SK-N-MC (cell line): ENCODE measurements at places on chromosomes 4 and X.

DNA sequence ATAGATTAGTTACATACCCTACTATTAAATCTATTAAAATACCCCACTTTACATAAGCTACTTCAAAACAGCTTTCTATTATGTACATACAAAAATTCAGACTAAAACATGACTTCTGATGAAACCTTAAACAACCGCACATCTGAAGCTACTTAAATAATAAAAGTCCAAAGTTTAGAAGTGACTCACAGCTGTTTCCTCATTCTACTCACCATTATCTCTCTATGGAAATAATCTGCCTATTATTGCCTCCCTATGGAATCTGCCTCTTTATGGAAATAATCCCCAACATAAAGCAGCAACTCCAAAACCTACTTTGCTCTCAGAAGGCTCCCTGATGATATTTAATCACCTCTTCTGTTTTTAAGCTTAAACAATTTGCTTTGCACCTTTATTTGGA, 15.7 kb upstream of the BANK1 start:
- peak; percentile 50 for DNase-seq

- DNase-seq, result no peak
Measured at GRCh38 chr4:169208090-169208455, 62.7 kb downstream of the SH3RF1 start.

DNA sequence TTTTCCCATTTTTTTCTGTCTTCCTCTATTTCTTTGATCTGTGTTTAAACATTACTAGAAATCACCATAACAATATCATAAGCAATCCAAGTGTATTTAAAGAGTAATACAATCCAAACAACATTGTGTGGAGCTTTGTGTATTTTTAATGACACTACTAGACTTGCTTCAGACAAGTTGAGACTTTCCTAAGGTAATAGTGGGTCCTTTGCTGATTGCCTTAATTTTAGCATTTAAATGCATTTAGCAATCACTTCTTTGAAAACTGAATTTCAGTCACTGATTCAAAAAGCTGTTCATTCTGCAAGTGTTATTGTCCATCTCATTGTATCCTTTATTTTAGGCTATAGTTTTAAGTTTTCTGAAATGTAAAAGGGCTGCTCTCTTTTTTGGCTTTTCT, 804.8 kb downstream of the ADGRL3 start:
- no peak for DNase-seq

- no peak for DNase-seq
Measured at GRCh38 chr4:179248821-179249220, 1806.6 kb upstream of the AGA start.

DNA sequence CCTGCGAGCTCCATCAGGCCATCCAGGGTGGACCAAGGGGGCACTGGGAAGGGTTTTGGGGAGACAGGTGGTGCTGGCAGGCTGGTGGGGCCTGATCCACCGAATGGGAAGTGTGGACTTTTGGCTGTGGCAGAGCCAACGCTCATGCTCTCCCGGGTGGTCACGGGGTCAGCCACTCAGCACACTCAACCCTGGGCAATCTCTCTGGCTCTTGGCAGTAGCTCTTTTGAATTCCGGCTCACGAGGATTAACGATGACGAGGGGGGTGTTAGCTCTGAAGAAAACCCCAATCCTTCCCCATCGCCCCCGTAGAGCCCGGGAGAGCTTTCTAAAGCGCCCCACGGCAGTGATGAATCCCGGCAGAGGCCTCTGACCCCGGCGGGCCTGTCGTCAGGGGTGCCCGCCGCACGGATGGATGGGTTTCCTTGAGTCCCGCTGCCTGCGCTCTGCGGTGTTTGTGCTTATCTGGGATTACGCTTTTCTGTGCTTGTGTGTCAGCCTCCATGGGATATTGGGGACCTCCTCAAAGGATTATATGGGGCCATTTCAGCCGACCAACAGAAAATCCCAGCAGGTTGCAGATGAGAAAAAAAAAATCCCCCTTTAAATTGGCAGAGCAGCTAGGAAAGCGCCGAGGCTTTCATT, 156.8 kb upstream of the PSAPL1 start:
- no peak for DNase-seq

DNA sequence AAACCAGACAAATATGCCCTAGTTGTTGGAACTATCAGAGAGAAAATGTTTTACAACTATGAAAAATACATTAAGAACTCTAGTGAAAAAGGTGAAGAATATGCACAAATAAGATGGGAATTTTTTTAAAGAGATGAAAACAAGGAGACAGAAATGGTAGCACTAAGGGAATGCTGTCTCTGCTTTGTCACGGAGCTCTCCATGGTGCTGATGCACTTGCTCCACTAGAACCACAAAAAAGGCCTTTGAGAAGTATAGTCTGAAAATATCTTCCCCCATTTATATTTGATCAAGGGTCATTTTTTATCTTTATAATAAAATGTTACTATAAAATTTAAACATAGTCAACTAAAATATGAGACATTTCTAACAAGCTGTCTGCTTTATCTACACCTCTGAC, 1655.5 kb upstream of the AGA start:
- peak; percentile 22 for DNase-seq

GRCh38 chrX:111262086-111262485, 8.2 kb downstream of the CAPN6 start:
- DNase-seq, result no peak

GRCh38 chr4:4338210-4339001, 48.4 kb downstream of the ZBTB49 start:
- no peak for DNase-seq

- DNase-seq, result no peak
Measured at GRCh38 chr4:36753048-36753447, 471.6 kb downstream of the DTHD1 start.

DNA sequence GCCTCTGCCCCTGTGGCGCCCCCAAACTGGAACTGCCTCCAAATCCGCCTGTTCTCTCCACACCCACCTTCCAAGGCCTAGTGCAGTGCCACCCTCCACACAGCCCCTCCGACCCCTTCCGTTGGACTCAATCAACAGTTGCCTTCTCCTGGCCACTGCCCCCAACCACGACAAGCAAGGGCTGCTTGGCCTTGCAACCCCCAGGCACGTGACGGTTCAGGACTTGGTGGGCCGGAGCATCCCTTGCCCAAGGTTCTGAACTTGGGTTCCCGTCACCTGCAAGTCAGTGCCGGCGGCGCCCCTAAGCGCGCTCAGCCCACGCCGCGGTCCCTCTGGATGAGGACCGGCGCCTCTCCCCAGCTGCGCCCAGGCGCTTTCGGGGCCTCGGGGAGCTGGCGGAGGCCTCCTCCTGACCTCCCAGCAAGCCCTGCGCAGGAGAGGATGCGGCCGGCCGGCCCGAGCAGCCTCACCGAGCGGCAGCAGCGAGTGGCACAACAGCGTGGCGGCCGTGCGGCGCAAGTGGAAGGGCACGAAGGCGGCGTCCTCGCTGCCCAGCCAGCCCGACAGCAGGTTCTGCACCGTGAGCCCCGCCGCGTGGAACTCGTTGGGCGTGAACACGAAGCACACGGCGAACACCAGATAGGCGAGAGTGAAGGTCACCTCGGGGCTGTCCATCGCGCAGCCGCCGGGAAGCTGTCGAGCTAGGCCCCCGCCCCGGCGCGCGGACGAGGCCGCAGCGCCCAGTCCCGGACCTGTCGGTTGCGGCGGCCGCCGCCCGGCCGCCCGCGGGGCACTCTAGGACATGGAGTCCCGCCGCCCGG, 750 bp downstream of the TMEM129 start:
- DNase-seq, result no peak
